ENCODE measurements at places on chromosomes 11 and 22.
A peak's percentile ranks its signal among the peaks of the same experiment; 100 is the strongest.

DNA sequence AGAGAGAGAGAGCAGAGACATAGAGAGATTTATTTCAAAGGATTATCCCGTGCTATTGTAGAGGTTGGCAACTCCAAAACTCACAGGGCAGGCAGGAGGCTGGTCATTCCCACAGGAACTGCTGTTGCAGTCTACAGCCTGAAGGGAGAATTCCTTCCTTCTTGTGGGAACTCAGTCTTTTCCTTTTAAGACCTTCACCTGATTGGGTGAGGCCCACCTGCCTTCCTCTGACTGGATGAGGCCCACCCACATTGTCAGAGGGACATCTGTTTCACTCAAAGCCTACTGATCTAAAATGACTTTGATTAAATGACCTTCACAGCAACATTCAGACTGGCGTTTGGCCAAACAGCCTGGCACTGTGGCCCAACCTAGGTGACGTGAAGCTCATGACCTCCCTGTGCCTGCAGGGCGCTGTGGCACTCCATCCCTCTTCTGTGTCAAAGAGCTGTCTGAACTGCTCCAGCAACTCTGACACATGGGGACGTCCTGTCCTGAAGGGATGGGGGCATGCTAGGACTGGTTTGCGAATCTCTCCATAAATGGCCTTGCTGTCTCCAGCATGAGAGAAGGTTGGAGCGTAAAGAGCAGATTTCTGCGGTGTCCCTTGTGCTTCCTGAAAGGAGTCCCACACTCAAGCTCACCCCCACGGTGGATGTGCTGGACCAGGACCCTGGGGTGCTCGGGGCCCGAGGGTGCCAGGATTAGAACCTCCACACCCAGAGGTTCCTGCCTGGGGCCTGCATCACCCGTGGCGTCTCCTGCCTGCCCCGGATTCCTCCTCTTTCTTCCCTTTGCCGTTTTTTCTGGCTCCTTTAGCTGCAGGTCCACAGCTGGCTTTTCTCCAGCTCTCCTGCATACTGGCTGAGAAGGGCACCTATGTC lies 20.7 kb downstream of the KRTAP5-5 start:
- DNase-seq = no peak

- DNase-seq = no peak
These were observed 153.9 kb upstream of the MPPED2 start for GRCh38 chr11:30740091-30740490.

DNA sequence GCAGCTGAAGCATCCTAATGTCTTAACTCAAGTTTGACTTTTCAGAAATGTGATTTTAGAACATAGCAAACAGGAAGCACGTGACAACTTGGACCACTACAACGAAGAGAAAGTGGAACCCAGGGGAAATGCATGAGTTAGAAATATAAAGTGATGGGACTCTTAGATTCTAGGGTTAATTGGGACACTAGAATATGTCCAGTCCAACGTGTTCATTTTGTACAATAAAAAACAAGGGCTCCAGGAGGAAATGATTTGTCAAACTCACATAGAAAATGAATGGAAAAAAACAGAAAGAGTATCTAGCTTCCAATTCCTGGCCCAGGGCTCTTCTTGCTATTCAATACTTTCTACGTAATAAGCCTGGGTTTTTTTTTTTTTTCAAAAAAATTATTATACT lies 30.7 kb downstream of the TIMP3 start:
- no peak for DNase-seq

DNA sequence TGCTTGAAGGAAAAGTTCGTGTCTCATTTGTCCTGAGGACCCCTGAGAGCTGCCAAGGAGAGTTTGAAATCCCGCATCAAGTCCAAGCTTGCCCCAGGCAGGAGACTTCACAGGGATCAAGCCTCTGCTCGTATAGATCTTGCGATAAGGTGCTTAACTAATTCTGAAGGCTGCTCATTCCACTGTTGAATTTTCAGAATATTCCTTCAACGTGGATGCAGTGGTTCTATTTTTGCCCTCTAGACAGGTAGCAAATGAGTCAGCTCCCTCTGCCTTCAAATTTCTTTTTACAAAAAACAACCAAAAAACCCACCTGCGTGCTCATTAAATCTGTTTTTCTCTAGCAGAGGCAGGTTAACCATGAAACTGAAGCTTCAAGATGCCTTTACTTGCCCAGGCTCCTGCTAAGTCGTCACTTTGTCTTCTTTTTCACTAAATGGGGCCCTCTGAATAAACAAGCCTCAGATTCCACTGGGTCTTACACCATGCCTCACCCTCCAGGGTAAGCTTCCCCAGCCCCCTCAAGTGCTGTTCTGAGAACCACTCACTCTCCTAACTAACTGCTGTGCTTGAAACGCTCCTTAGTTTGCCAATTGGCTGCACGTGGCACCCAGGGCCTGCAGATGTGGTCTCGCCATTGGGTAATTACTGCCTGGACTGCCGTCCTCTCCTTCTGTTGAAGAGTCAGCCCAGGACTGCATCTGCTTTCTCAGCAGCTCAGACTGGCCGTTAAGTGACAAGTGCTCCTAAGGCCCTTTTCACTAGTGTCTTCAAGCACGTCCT lies 105.0 kb downstream of the TRPC6 start:
- DNase-seq = no peak

- no peak for DNase-seq
These were observed 33.5 kb upstream of the FAM181B start for GRCh38 chr11:82767123-82767522.

DNA sequence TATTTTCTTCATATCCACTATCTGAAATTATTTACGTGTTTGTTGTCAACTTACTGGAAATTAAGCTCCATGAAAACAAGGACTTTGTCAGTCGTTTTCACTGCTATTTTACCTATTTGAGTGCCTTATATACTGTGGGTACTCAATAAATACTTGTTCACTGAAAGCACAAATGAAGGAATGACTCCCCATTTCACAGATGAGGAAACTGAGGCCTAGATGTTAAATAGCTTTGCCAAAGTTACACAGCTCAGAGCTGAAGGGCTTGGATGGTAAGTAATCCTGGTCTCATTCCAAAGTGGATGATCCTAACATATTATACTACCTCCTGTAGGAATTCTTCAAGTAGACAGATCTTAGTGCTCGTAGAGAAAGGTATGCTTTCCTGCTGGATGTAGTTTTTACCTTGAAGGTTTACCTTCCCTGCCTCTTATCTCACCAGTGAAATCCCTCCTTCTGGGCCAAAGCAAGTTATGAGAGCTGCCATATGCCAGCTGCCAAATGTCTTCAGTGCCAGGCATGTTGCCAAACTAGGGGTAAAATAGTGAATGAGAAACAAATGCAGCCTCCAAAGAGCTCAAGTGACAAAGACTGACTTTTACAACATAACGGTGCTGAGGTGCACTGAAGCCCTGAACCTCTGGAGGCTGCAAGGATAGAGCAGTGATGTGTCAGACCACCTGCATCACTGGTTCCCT lies 129.7 kb downstream of the TRIM44 start:
- no peak for DNase-seq

GRCh38 chr11:19536131-19536530 lies 176.5 kb upstream of the NAV2 start:
- no peak for DNase-seq

DNA sequence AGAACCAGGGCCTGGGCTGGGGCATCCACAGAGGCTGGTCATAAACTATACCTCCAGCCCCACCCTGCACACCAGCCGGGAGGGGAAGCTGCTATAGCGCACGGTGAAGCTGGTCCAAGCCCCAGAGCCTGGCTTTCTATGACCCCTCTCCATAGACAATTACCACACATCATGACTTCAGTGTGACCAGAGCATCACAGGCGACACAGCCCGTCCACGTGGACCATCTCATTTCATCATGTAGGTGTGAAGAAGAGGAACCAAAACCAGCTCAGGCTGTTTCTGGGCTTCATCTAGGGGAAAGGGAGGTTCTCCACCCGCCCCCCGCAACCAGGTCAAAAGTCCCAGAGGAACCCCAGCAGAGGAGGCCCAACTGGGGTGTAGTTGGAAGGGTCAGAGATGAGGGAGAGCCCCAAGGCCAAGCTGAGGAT lies 3.0 kb downstream of the CXCR5 start:
- DNase-seq = no peak

GRCh38 chr11:133724116-133724515 lies 121.2 kb downstream of the SPATA19 start:
- no peak for DNase-seq

- no peak for DNase-seq
These were observed 962.3 kb downstream of the TBC1D22A start for GRCh38 chr22:47724751-47725150.

DNA sequence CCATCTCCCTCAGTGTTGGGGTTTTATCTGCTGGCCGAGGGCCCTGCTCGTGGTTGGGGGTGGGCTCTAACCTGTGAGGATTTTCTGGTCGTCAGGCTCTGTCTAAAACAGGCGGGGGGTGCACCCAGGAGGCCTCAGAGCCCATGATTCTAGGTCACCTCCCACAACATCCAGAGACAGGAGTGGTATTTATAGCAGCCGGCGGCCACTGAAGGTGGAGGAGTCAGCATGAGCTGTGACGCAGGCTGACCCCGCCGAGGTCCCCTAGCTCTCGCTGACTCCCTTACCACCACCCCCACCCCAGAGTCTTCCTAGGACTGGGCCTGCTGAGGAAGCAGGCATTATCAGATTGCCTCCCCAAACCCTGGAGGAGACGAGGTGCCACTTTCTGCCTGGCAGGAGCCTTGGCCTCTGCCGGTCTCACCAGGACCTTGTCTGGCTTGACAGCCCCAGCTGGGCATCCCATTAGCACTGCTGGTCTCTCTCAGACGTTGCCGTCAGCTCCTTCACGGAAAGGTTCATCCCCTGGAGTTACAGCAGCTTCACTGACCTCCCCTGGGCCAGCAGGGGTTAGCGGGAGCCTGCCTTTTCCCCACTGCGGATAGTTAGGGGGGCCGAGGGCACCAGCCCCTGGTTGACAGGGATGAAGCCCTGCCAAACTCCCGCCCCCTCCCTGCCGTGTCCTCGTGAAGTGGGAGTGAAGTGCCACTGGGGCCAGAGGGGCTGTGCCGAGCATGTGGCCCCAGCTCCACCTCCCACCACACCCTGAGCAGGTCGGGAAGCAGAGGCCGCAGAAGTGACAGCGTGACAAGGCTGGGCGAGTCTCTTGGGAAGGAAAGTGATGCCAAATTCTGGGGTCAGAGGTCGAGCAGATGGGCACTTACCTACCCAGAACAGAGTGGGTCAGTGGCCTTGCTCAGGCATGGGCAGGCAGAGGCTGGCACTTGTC lies 26.5 kb downstream of the DAGLA start:
- no peak for DNase-seq

DNA sequence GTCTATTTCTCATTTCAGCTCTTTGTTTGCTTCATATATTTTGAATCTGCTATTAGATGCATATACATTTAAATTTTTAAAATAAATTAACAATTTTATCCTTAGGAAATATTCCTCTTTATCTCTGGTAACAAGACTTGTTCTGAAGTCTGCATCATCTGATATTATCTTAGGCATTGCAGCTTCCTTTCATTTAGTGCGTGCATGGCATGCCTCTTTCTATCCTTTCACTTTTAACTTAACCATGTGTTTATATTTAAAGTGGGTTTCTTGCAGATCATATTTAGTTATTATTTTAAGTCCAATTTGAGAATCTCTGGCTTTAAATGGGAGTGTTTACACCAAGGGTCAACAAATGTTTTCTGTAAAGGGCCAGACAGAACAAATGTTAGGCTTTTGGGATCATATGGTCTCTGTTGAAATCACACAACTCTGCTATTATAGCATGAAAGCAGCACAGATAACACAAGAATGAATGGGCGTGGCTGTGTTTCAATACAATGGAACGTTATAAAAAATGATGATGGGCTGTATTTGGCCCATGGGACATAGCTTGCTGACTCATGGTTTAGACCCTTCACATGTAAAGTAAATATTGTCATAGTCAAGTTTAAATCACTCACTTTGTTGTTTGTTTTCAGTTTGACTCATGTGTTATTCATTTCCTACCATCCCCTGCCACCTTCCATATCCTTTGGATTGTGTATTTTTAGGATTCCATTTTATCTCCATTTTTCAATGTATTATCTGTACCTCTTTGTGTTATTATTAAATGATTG lies 83.9 kb upstream of the SNX19 start:
- DNase-seq = peak; percentile 49

DNA sequence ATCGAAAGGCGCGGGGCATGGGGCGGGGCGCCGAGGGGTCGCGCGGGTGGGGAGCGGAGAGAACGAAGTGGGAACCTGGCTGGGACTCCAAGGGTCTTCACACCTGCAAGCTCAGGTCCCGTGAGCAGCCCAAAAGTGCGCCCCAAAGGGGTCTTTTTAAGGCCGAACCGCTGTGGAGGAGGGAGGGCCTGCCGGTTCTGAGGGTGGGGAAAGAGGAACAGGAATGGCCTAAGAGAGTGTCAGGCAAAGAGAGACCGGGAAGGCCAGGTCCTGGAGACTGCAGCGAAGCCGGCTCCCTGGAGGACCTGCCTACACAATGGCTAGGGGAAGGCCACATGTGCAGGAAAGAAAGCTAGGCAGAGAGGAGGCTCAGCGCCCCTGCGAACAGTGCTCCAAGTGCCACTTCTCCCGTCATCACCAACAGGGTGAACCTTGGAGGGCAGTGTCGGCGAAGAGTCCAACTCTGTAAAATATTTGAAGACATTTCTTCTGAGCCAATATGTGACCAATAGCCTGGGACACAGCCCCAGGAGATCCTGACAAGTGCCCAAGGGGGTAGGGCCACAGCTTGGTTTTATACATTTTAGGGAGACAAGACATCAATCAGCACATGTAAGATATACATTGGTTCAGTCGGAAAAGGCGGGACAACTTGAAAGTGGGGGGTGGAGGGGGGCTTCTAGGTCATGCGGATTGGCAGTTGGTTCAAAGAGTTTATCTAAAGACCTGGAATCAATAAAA lies 710 bp upstream of the DGCR2 start:
- DNase-seq = peak; percentile 38

- DNase-seq = no peak
These were observed 2.9 kb upstream of the CBX7 start for GRCh38 chr22:39155421-39155820.

- DNase-seq = no peak
These were observed 10.4 kb upstream of the SPINDOC start for GRCh38 chr11:63802637-63803414.

GRCh38 chr11:65435411-65435931 lies 12.9 kb downstream of the NEAT1 start:
- DNase-seq = no peak

DNA sequence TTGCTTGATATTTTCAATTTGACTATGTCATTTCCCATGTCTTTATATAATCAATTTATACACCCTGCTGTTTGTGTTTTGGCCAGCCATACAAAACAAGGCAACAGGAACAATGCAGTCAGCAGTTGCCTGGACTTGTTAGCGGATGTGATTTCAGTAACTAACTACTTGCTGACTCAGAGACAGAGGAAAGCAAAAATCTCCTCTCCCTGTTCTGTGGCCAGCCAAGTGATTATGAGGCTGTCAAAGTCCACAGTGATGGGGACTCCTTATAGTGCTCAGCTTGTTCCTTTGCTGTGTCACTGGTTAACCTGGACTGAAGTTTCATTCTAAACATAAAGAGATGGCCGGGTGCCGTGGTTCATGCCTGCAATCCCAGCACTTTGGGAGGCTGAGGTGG lies 32.6 kb upstream of the APLP2 start:
- no peak for DNase-seq

- no peak for DNase-seq
These were observed 37.4 kb upstream of the PRODH start for GRCh38 chr22:18973264-18974031.
